ENCODE measurements at places on chromosomes 5 and 9.

DNA sequence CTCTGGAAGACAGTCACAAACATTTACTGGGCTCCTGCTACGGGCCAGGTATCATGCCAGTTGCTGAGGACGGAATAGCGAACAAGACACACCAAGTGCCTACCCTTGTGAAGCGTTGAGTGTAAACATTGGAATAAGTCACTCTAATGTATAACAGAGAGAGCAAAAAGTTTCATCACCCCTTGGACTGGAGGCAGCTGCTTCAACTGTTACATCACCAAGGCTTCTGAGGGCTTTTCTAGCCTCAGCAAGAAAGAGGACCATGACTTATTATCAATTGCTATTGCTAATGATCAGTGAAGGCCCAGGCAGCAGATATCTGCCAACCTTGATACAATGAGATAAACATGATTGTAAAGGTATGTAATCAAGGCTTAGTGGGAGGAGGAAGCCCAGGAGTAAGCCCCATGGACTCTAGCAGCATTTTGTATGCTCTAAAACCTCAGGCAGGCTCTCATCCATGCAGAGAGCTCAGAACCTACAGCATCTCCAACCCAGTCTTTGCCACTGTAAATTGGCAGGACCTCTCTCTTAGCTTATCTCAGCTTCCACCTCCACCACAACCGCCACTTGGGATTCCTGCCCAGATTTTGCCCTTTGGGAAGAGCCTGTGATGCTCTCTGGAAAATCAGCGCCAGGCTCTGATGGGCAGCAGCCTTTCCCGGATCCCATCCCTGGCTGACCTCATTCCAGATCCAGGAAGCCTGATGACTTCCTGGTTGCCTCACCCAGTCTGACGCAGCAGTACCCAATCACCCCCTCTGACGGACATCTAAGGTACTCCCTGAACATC lies 54.5 kb downstream of the ADAM19 start:
- no peak for DNase-seq

GRCh38 chr5:138653502-138653901 lies 78.3 kb upstream of the HSPA9 start:
- DNase-seq, result no peak

DNA sequence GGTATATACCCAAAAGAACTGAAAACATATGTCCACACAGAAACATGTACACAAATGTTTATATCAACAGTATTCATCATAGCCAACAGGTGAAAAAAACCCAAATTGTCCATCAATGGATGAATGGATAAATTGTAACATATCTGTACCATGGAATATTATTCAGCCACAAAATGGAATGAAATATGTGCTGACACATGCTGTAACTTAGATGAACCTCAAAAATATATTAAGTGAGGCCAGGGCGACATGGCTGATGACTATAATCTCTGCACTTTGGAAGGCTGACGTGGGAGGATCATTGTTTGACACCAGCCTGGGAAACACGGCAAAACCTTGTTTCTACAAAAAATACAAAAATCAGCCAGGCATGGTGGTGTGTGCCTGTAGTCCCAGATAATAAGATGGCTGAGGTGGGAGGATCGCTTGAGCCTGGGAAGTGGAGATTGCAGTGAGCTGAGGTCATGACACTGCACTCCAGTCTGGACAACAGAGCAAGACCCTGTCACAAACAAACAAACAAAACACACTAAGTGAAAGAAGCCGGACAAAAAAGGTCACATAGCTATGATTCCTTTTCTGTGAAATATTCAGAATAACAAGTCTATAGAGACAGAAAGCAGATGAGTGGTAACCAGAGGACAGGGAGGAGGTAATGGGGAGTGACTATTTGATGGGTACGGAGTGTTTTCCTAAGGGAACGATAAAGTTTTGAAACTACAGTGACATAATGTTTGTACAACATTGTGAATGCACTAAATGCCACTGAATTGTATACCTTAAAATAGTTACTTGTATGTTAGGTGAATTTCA lies 11.4 kb downstream of the KYAT1 start:
- no peak for DNase-seq

GRCh38 chr5:160442824-160443431 lies 21.3 kb downstream of the PTTG1 start:
- DNase-seq, result no peak

GRCh38 chr9:76699971-76700370 lies 64.3 kb upstream of the PCA3 start:
- no peak for DNase-seq

DNA sequence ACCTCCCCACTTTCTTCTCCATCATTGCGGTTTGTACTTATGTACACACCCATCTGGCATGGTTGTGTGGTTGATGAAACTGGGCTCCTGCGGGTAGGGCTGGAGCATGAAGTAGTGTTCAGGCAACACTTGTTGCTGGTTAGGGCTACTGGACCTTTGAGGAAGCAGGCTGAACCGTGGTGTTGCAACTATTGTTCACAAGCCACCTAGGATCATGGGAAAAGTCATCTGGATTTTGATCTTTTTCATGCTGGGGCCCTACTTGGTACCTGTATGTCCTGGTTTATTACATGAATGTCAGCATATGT lies 40.1 kb upstream of the TIFAB start:
- DNase-seq, result no peak

GRCh38 chr5:62328772-62329491 lies 22.9 kb downstream of the KIF2A start:
- no peak for DNase-seq

- no peak for DNase-seq
Observed at GRCh38 chr9:113807173-113808061, 68.7 kb upstream of the ZNF618 start.

GRCh38 chr9:105332471-105332870 lies 88.0 kb downstream of the SLC44A1 start:
- no peak for DNase-seq

DNA sequence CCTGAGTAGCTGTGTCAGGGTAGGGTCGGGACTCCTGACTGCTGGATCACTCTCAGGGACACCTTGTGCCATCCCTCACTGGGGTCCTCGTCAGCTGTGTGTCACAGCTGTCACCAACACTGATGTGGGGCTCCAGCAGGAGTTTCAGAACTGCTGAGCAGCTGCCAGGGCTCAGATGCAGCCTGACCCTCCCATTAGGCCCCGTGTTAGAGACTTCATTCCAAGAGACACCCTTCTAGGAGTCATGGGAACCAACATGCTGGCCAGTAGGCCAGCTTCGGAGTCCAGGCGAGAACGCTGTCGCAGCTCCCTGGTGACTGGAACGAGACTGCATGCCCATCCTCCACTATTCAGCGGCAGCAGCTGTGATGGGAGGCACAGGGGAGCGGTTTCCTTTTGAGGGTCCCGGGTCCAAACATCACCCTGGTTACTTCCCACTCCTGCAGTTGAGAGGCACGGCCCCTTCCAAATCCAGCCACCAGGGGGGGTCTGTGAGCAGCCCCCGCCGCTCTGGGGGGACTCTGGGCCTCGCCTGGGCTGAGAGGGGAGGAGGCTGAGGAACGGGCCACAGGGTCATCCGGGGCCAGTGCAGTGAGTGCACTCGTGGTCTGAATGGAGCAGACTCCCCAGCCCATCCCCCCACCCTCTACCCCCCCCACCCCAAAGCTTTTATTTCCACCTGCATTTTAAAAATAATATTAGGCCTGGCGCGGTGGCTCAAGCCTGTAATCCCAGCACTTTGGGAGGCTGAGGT lies 12.6 kb upstream of the TCF7 start:
- DNase-seq, result peak; percentile 62

DNA sequence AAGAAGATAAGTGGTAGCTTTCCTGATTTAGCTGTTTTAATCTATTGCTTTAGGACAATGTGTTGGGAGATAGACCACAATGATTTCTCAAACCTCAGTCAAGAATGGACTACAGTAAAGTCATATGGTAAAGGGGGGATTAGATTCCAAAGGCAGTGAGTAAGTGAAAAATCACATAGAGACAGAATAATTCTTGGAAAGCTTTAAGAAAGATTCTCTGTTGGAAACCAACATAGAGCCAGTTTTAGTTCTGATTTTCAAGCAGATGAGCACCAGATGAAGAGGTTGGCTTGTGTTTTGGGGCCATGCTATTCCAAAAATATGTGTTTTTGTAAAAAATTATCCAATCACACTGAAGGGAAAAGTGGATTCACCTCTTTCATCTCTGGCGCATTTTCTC lies 256.8 kb upstream of the RPS23 start:
- DNase-seq, result no peak

DNA sequence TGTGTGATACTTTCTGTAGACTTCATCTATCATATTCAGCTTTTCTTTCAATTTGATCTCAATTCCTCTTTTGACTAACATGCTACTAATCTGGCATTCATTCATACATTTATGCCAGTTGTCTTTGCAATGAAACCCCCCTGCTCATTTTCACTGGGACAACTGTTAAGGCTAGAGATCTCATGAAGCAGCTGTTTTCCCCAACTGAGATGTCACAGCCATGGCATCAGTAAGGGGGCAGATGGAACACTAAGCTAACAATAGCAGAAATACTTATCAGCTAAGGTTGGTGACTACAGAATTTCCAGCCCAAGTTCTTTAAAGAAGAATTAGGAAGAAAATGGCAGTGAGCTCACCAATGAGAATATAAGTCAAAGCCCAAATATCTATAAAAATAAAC lies 9.4 kb downstream of the TMED7 start:
- DNase-seq, result no peak

- no peak for DNase-seq
Observed at GRCh38 chr5:65032250-65032649, 263.5 kb downstream of the CWC27 start.

- no peak for DNase-seq
Observed at GRCh38 chr5:148924817-148925216, 98.4 kb downstream of the ADRB2 start.

DNA sequence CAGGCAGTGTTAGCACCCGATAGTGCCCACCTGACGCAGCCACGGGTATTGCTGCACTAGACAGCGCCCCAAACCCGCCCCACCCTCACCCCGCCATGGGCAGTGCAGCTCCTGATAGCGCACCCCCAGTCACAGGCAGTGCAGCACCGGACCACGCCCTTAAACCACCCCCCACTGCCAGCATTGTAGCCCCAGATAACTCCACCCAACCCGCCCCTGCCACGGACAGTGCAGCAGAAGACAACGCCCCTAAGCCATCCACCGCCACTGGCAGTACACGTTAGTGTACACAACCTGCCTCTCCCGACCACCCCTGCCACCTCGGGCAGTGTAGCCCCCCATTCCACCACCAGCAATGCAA lies 825 bp upstream of the PCAT7 start:
- DNase-seq, result no peak

DNA sequence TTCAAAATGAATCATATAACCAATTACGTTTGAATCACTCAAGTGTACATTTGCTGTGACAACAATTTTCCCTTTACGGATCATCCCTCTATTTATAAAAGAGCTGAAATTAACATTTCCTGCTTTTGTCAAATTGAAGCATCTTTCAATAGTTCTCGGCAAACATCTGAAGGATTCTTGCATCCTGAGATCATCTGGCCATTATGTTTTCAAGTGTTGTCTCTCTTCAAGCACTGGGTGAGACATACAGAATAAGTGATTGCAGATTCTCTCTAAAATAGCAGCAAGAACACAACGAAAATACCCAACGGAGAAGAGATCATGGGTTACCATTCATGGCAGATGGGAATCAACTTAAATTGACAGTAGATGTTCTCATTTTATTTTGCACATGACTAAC lies 283.4 kb upstream of the GRAMD2B start:
- no peak for DNase-seq

DNA sequence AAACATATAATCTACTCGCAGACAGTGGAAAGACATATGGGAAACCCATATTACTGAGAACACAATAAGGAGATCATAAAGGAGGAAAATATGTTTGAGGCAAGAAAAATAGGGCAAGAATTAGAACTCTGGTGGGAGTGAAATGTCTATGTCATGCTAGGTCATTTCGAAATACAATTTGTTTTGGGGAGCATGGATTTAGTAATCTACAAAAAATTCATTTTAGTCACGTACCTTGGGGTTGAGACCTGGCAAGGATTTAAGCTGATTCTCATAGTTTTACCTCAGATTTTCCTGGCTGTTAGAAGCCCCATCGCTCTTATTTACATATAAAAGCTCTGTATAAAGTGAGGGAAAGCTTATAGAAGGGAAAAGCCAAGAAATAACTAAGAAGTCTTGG lies 11.5 kb upstream of the CSNK1G3 start:
- no peak for DNase-seq

DNA sequence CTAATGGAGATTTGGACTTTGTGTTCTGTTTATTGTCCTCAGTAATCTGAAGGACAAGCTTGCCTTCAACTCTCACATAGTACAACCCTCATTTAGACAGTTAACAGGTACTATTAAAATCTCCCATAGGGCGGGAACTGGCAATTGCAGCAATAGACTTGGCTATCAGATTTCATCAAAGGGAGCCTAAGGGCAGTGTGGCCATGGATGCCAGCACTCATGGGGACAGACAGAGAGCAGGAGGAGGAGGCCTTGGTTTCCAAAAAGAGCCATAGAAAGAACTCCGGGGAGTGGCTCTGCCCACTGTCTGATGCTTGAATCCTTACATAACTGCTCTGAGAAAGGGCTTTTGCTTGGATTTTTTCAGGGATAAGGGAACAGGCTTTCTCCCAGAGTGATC lies 6.8 kb downstream of the SLC36A1 start:
- DNase-seq, result no peak

DNA sequence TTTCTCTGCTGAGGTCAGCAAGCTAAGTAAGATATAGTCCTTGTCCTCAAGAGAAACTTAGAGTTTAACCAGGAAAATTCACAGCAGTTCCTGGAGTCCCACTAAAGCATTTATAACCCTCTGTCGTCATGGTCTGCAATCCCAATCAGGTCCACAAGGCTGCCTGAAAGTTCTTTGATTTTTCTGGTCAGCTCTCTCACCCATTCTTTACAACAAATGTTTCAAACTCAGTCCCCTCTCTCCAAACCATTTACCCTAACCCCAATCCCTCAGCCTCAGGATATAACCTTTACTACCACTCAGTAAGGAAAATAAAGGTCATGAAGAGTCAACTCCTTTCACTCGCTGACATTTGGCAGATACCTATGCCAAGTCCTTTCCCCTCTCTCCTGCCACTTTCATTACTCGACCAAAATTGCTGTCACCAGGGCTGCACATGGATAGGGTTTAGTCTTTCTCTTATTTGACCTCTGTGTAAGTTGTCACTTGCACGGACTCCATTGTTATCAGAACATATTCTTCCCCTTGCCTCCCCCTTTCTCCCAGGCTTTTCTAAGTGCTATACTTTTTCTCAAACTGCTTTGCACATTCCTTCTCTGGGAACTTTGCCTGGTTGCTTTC lies 936.6 kb downstream of the NR2F1-AS1 start:
- DNase-seq, result no peak

DNA sequence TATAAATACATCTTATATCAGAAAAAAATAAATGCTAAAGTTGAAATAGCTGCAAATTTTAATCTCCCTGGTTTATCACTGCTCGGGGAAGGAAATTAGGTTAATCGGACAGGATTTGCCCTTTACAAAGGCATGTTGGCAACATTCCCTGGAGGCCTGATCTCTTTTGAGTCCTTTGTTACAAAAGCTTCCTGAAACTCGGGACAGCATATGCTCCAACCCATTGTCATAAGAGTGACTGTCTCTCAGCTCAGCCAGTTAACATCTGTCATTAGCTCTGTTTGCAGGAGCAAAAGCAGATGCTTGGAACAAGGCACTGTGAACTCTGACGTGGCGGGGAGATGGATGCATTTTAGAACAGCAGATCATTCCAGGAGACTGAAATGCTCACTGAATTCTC lies 80.6 kb downstream of the MYO10 start:
- DNase-seq, result no peak

Measured in activated effector memory CD4-positive, alpha-beta T cell treated with Interleukin-2 at 50 U/mL for 16 hours (primary cell).